Thoracic aorta (tissue), 2 donors: ENCODE measurements at places on chromosomes 5 and 9. TPM values are rescaled to one million over a fixed set of nuclear protein-coding genes. Genes with fewer than 3 reads are reported as not detected.

The UGT3A2 gene
- total RNA-seq, result not detected

The FGF10 gene
- 6.0 TPM for total RNA-seq

The EIF4E1B gene
- not detected for total RNA-seq

The EIF4EBP3 gene
- total RNA-seq, result not detected

The BRD8 gene
- total RNA-seq, result 34.7 TPM

The GRIA1 gene
- 12.4 TPM for total RNA-seq

The ADCY2 gene
- total RNA-seq, result 14.8 TPM

GRCh38 chr5:14501353-14502293 is 80.0 kb upstream of the OTULINL start:
- no peak for DNase-seq

- no peak for DNase-seq
Observed at GRCh38 chr9:131728961-131729360, 10.9 kb downstream of the RAPGEF1 start.

DNA sequence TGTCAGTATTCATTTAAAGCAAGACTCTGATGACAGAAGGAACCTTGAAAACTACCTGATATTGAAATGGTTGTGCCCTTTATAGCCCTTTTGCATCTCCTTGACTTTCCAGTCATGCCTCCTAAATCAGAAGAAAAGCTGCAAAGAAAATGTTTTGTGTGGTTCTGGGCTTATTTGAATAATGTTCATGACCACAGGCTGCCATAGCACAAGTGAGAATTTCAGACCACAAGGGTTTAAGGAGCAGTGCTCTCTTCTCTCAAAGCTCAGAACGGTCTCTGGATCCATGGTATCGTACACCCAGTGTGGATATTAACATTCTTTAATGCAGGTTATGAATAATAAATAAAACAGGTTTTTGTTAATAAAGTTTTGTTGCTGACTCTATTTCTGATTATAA is 54.2 kb downstream of the GPR107 start:
- no peak for DNase-seq

DNA sequence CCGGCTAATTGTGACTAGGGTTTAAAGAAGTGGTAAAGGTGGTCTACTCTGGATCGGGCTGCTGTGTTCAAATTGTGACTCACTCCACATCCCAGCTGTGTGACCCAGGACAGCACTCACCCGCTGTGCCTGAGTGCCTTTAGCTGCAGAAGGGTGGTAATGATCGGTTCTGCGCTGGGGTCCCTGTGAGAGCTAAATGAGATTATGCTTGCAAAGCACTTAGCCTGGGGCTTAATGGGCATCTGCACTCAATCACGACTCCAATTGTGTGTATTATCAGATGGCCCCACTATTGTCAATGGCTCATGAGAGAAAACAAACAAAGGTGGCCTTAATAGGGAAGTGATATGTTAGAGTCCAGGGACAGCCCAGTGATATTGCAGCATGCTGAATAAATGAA is 25.1 kb upstream of the TBC1D2 start:
- no peak for DNase-seq

GRCh38 chr5:54388409-54388808 is 67.1 kb upstream of the HSPB3 start:
- DNase-seq, result no peak

DNA sequence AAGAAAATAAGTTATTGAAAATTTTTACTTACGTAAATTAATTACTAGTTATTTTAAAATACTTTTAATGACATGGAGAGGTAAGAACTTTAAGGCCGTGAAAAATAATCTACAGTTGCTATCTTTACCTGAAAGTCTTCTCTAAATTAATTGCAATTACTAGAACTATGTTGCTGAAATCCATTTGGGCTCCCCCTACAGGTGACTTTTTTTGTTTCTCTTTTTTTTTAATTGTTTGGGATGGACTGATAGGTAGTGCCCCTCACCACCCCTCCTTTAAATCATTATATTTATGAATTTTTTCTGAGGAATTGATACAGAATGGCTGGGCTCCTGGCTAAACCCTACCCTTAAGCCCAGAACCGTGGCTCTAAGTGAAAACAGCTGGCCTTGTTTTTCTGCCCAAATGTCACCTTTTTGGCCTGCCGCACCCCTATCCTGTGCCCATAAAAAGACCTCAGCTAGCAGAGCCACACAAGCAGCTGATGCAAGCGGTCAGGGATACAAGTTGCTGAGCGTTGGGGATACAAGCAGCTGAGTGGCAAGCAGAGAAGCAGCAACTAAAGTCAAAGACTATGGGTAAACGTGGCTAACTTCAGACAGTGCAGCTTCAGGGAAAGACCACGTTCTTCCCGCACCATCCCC is 315.2 kb upstream of the ACO1 start:
- no peak for DNase-seq

GRCh38 chr5:41763081-41763480 is 107.1 kb downstream of the OXCT1 start:
- DNase-seq, result no peak

GRCh38 chr5:32714836-32715235 is 3.7 kb downstream of the NPR3 start:
- no peak for DNase-seq

GRCh38 chr5:32869216-32869615 is 158.1 kb downstream of the NPR3 start:
- no peak for DNase-seq

GRCh38 chr9:82299870-82300269 is 311.3 kb downstream of the SPATA31D1 start:
- no peak for DNase-seq

DNA sequence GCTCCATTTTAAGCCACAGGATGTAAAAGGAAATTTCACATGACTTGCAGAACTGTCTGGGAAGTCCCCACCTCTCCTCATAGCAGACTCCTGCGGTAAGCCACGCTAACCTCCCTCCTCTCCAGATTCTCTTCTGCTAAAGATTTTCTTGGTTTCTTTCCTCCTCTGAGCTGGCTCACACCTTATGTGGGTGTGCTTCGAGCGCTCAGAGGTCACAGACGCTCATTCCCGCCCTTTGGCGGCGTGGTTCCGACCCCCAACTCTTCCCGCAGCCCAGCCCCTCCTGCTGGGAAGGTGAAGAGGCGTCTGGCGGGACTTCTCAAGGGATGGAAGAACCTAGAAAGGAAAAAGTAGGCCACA is 32.9 kb upstream of the CDK20 start:
- DNase-seq, result no peak

- DNase-seq, result no peak
Observed at GRCh38 chr5:169410996-169411783, 110.3 kb upstream of the SLIT3 start.
